ENCODE measurements at places on chromosomes 3 and 15. TPM values are rescaled to one million over a fixed set of nuclear protein-coding genes. Genes with fewer than 3 reads are reported as not detected.

FANCD2OS gene
- total RNA-seq, result not detected

SPTBN5 gene
- 0.53 TPM for total RNA-seq

LRRC57 gene
- 17.1 TPM for total RNA-seq

STAC gene
- 1.1 TPM for total RNA-seq

MAN2C1 gene
- 102 TPM for total RNA-seq

DNA sequence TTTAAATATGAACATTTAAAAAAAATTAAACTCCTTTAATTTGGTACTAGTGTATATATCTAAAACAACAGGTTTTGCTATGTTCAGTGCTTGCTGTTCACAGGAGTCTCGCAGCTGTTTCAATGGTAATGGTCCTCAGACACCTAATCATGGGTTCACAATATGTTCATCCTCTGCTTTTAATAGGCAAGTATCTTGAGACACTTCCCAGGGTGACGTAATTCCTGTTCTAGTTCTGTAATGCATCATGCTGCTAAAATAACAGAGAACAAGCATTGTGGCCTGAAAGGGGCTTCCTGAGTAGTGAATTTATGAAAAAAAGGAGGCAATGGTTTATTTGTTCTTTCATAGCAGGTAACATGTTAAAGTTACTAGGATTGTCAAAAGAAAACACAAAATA, 625.2 kb upstream of the GBE1 start:
- no peak for DNase-seq

DNA sequence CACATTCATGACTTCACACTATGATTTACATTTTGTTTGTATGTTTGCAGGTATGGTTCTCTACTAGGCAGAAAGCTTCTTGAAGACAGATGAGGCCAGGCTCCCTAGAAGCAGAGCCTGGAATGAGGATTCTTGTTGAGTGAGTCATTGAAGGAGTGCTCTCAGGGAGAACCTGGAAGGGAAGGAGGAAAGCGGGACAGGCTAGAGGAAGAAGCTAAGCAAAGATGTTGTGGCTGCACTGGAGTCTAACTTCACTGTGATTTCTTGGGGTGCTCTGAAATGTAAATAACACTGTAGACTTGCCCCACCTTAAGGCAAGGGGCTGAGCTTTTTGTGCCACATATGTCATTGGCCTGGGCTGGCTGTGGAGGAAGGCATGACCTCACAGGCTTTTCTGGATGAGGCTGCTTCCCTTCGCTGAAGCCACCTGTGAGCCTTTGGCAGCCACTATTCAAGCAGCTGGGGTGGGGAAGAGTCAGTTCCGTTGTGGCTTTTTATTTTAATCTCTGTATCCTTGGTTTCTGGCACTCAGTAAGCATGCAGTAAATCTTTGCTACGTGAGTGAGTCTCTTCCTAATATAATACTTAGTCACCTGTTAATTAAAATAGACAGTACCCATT, 307.3 kb downstream of the SV2B start:
- DNase-seq, result peak; percentile 41

DNA sequence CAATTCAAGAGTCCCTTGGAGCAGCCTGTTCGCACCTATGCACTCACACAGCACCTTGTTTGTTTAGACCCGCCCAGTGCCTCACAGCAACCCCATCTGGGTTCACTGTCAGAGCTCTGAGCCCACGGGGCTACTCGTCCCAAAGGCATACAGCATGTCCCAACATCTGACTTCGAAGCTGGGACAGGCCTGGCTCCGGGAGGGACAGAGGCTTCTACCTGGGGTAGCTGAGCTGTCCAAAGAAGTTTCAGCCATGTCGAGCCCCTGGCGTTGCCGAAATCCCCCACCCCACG, 28.6 kb upstream of the CYP11A1 start:
- DNase-seq, result peak; percentile 77

GRCh38 chr3:195761123-195761566, 40.4 kb downstream of the MUC20 start:
- no peak for DNase-seq

- DNase-seq, result peak; percentile 74
Observed at GRCh38 chr3:112814266-112814665, 32.4 kb downstream of the CD200R1L start.

GRCh38 chr3:123151251-123151705, 50.5 kb upstream of the SEC22A start:
- no peak for DNase-seq

- DNase-seq, result no peak
Observed at GRCh38 chr15:90465140-90465929, 64.4 kb upstream of the CRTC3 start.

- DNase-seq, result peak; percentile 4
Observed at GRCh38 chr3:69602112-69602511, 137.2 kb upstream of the MITF start.

- DNase-seq, result peak; percentile 69
Observed at GRCh38 chr15:93087825-93088199, 1.2 kb downstream of the RGMA start.

GRCh38 chr3:177710506-177710905, 513.2 kb upstream of the TBL1XR1 start:
- no peak for DNase-seq

DNA sequence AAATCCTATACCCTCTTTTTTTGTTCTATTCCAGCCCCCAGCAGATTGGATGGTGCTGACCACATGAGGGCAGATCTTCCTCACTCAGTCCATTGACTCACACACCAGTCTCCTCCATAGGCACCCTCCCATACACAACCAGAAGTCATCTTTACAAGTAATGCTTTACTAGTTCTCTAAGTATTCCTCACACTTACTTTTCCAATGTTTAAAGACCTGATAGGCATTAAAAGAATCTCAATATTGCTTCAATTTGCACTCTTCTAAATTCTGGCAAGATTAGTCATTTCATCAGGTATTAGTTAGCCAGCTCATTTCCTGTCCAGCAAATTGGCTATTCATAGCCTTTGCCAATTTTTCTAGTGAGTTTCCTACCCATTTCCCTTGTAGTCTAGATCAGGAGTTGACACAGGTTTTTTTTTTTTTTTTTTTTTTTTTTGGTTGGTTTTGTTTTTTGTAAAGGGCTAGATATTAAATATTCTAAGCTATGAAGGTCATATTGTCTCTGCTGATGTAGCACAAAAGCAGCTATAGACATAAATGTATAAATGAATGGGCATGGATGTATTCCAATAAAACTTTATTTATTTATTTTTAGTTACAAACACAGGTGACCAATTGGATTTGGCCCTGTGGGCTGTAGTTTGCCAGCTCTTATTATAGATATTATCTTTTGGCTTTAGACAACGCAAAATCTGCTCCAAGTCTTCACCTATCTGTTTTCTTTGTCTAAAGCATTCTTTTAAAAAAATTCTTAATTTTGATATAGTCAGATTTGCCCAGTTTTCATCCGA, 76.1 kb downstream of the ABHD5 start:
- DNase-seq, result peak; percentile 91

GRCh38 chr15:100721758-100722550, 119.6 kb downstream of the ASB7 start:
- DNase-seq, result peak; percentile 100

DNA sequence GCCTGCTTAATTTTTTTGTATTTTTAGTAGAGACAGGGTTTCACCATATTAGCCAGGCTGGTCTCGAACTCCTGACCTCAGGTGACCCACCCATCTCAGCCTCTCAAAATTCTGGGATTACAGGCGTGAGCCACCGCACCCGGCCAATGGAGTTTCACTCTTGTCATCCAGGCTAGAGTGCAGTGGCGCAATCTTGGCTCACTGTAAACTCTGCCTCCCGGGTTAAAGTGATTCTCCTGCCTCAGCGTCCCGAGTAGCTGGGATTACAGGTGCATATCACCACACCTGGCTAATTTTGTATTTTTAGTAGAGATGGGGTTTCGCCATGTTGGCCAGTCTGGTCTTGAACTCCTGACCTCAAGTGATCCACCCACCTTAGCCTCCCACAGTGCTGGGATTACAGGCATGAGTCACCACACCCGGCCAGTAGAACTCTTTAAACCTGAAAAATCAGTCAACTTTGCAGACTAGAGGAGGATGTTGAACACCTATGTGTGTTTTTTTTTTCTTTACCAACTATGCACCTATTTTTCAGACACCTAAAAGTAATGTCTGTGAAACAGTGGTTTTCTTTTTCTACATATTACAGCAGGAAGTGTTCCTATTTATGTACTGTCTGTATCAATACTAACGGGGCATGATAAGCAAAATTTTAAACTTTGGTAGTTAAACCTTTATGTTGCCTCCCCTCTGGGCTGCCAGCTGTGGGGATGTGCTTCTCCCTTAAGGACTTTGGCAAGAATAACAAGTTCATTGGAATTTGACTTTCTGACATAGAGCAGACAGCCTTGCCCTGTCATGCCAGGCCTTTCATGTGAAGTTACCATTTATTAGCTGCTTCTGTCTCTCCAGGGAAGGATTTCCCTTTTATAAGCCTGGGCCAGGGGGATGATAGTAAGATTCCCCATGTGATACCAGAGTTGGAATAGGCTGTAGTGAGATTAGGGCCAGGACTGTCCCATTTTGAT, 8.1 kb downstream of the ARIH2 start:
- peak; percentile 26 for DNase-seq

DNA sequence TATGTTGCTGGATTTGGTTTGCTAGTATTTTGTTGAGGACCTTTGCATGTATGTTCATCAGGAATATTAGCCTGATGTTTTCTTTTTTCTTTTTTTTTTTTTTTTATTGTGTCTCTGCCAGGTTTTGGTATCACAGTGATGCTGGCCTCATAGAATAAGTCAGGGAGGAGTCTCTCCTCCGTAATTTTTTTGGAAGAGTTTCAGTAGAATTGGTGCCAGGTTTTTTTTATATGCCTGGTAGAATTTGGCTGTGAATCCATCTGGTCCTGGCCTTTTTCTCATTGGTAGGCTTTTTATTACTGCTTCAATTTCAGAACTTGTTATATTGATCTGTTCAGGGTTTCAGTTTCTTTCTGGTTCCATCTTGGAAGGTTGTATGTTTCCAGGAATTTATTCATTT, 165.8 kb downstream of the VPS8 start:
- DNase-seq, result no peak

DNA sequence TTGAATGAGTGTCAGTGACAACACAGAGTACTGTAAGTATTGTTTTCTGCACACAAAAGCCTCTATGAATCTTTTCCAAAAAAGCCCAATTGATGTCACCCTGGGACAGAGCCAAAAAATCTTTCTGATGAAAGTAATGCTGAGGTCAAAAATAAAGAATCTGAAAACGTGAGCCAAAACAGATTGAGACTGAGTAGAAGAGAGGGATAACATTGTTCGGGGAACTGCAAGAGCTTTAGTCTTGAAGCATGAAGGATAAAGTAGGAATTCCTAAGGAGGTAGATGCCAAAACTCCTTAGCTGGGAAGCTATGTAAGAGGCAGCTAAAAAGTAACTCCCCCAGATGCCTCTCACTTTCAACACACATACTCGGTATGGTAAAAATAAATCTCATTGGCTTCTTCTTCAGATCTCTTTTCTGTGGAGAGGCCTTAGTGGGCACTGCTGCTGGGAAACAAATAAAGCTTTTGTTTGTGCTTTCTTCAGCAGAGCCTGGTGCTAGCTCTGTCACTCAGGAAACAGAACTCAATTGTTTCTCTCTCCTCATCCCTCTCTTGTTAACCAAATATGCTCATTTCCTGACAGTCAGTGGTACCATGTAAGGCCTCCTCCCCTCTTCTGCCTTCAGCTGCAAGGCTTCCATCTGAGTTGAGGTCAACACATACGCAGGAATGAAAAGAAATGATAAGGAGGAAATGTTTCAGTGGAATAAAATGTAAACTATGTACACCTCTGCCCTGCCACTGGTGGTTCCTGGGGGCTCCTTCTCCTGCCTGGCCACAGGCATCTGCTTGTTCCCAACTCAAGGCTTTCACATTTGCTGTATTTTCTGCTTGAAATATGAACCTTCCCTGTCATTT, 58.1 kb downstream of the CD200 start:
- DNase-seq, result peak; percentile 78

DNA sequence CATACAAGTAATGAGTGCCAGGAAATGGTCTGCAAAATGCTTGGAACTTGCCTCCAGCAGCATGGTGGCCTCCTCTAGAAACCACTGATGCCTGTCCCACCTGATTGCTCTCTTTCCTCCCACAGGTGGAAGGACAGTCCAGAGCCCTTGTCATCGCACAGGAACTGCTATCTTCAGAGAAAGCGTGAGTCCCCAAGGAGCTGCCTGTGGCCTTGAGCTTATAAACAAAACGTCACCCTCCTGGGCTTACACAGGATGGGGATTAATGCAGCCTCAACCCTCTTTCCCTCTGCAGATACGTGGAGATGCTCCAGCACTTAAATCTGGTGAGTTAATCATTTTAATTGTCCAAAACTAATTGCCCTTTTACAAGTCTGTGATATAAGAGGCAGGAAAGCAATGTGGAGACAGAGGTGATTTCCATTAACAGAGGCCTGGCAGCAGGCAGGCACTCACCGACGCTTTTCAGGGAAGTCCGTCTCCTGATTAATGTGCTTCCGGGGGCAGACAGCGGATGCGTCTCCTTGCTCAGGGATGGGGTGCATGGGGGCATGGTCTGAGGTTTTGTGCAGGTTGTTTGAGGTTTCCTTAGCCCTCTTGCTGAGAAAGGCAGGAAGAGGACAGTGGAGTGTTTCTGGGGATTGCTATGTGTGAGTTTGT, 61.8 kb downstream of the FGD5 start:
- no peak for DNase-seq

DNA sequence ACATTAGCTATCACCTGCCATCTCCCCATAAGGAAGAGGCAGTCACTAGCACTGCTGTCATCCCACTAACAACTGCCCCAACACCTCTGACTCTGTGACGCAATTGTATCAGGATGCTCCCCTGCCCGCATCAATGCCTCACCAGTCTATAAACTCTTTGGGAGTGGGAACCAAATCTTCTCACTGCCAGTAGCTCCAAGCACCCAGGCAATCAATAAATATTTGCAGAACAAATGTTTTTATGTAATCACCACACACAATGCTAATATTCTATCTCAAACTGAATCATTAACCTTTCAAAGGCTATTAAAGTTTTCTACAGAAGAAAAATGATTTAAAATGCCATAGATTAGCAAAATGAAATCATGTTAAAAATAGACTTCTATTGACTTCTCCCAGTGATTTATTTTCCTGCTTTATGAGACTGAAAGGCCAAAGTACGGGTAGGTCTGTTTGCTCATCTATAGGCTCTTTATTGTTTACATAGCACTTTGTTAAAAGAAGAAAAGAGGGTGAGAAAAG, 131.3 kb downstream of the PLD1 start:
- no peak for DNase-seq

DNA sequence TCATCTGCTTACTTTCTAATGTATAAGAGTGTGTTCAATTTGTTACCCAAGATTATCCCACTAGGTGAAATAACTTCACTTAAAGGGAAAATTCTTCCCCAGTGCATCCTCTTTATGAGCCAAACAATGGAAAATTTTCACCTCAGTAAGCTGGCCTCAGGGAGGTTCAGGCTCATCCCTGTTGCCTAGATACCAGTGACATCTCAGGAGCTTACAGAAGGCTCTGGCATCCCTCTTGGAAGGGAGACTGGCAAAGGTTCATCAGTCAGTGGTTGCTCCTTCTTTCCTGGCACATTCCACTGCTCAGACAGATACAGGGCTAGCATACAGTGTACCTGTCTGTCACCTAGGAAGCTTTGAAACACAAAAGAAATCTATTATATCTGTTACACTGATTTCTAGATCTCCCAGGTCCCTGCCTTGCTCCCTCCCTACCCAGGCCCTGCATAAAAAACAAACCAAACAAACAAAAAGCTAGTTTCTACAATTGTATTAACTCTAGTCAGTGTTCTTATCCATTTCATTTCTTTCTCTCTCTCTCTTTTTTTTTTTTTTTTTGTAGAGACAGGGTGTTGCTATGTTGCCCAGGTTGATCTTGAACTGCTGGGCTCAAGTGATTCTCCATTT, 1.7 kb downstream of the IP6K2 start:
- DNase-seq, result peak; percentile 37

GRCh38 chr15:34461730-34462129, 24.1 kb upstream of the GOLGA8A start:
- DNase-seq, result no peak
